ENCODE measurements at places on chromosomes 4 and X. TPM values are rescaled to one million over a fixed set of nuclear protein-coding genes. Genes with fewer than 3 reads are reported as not detected.

The TEX13D gene
- total RNA-seq = not detected

The MFAP3L gene
- not detected for total RNA-seq

The ZNF711 gene
- total RNA-seq = 9.3 TPM

The MAMLD1 gene
- total RNA-seq = 3.7 TPM

The NDUFB11 gene
- total RNA-seq = 77.4 TPM

The KIAA1210 gene
- not detected for total RNA-seq

The PRR32 gene
- not detected for total RNA-seq

The DCAF8L2 gene
- not detected for total RNA-seq

The ARL13A gene
- total RNA-seq = not detected

The SLC10A4 gene
- total RNA-seq = not detected

The FHDC1 gene
- total RNA-seq = 0.03 TPM

The LANCL3 gene
- total RNA-seq = 0.03 TPM

The RPS6KA6 gene
- 5.9 TPM for total RNA-seq

The DSPP gene
- total RNA-seq = not detected

The C4orf54 gene
- 0.63 TPM for total RNA-seq

The KLHL4 gene
- total RNA-seq = 3.9 TPM

The F8A2 gene
- not detected for total RNA-seq

The DOK7 gene
- 0.05 TPM for total RNA-seq

The POU4F2 gene
- total RNA-seq = not detected

The AP1S2 gene
- 223 TPM for total RNA-seq
